NCI-H446 (cell line): ENCODE measurements at places on chromosomes 3 and 15.

- DNase-seq = no peak
These were observed 5.5 kb downstream of the TAGLN3 start for GRCh38 chr3:112004187-112004586.

DNA sequence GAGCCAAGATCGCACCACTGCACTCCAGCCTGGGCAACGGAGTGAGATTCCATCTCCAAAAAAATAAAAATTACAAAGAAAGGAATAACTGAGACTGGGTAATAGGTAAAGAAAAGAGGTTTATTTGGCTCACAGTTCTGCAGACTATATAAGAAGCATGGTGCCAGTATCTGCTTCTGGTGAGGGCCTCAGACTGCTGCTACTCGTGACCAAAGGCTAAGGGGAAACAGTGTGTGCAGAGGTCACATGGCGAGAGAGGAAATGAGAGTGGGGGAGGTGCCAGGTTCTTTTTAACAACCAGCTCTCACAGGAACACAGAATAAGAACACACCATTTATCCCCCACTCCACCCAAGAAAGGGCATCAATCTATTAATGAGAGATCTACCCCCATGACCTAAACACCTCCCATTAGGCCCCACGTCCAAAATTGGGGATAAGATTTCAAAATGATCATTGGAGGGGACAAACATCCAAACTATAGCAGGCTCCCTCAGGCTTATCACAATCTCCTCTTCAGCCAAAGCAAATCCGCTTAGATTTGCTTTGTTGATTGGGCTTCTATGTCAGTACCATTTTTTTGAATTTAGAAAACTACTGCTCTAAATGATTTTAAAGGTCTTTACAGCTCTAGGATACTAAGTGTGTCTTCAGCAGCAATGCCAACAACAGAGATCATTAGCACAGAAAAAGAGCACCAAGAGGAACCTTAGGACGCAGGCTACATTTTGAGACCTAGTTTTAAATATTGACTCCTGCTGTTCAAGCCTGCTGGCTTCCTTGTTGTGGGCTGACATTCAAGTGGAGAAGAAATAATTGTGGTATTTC lies 84.2 kb upstream of the TBL1XR1 start:
- DNase-seq = no peak

GRCh38 chr3:69033470-69033869 lies 18.7 kb downstream of the TMF1 start:
- no peak for DNase-seq

DNA sequence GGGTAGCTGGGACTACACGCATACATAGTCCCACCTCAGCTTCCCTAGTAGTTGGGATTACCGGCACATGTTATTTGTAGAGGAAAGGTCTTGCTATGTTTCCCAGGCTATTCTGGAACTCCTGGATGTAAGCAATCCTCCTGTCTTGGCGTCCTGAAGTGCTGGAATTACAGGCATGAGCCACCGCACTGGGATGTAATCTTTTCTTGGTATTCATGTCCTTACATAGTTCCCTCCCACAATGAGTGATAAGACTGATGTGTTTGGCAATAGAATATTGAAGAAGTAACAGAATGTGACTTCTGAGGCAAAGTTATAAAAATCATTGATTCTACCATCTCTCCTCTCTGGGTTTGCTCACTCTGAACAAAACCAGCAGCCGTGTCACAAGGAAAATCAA lies 22.7 kb upstream of the ALCAM start:
- no peak for DNase-seq

DNA sequence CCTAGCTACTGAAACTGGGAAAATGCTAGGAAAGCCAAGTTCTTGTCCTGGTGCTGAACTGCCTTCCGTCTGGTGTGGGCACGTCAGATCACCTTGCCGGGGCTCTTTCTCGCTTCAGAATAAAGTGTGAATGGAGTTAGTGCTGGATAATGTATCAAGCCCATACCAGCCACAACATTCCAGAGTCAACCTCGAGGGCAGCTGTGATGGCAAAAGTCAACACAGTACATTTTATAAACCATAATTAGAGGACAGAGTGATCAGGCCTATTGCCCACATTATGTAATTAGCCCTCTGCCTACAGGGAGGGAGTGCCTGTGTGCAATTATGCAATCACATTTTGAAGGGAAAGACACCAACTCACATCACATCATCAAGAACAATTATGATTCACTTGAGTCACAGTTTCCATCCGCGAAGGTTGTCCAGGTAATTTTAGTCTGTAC lies 165.2 kb downstream of the RORA start:
- DNase-seq = no peak

GRCh38 chr15:83978588-83978987 lies 257.0 kb upstream of the GOLGA6L4 start:
- no peak for DNase-seq

DNA sequence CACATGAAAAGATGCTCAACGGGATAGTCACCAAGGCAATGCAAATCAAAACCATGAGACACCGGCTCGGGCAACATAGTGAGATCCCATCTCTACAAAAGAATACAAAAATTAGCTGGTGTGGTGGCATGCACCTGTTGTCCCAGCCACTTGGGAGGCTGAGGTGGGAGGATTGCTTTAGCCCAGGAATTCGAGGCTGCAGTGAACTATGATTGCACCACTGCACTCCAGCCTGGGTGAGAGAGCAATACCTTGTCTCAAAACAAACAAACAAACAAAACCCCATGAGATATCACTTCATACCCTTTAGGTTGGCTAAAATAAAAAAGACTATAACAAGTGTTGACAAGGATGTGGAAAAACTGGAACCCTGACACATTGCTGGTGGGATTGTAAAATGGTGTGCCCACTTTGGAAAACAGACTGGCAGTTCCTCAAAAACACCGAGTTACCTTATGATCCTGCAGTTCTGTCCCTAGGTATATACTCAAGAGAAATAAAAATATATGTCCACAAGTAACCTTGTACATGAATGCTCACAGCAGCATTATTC lies 3.8 kb upstream of the PPARG start:
- no peak for DNase-seq
